NCI-H187 treated with DMSO at 0.1 percent for 48 hours (cell line): ENCODE measurements at places on chromosomes 2 and 18.

- no peak for DNase-seq
Observed at GRCh38 chr2:200455958-200456421, 53.9 kb downstream of the KCTD18 start.

DNA sequence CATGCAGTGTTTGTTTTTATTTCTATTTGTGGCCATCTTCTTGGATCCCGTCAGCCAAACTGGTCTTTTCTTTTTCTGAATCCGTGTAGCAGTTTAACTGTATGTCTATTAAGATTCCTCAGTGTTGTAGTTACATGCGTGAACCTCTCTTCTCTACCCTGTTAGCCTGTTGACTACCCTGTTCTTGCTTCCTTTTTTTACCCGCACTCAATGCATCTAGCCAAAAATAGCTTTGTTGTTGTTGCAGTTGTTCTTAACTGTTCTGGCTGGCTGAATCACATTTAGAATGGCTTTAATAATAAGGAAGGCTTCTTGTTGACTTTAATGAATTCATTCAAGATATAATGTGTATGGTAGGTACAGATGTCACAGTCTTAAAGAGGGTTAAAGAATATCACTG lies 137.1 kb downstream of the LCLAT1 start:
- DNase-seq = no peak

DNA sequence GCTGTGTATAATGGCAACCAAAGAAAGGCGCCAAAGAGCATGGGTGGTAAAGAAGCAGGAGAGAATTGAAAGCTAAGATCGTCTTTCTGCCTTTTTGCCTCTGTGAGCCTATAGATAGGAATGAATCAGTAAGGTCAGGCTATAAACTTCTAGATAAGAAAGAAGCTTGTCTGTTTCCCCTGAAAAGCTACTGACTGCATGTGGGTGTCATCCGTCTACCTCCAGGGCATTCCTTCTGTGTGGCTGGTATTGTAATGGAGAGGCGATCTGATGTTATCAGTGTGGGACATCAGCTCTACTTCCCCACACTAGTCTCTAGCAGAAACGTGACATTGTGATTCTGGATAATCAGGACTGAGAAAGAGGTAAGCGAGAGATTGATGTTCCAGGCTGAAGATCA lies 63.4 kb upstream of the PLA2R1 start:
- no peak for DNase-seq

- no peak for DNase-seq
Observed at GRCh38 chr2:11977766-11978524, 231.5 kb downstream of the LPIN1 start.

DNA sequence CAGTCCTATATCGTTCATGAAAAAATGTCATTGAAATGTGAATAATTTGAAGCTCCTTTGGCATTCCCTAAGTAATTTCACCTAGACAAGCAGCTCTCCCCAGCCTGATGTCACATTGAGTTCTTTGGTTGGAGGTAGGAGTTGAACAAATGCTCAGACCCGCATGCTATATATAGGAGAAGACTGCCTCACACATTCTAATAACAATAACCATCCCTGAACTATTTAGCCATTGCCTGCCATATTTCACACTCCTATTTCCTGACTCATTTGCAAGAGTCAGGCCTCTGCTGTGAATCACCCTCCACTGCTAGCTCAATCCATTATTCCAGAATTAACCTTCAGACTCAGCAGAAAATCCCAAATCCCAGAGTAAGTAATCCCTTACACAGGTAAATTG lies 256.6 kb upstream of the ACVR2A start:
- DNase-seq = no peak

- no peak for DNase-seq
Observed at GRCh38 chr2:181130686-181131085, 150.3 kb downstream of the UBE2E3 start.

DNA sequence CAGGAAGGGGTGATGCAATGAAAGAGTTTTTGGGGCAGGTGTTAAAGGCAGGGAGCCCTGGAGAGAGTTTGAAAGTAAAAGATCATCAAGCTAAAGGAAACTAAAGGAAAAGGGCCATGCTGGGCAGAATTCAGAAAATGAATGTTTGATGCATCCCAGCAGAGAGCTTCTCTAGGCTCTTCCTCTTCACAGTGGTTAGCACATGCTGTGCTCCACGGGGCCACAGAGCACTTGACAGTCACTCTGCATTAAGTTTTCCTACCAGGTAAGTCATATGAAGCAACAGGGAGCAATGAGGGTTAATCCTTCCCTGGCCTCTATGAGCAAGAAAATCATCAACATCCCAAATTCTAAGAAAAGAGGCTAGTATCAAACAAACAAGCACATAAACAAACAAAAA lies 895.2 kb downstream of the TRIB2 start:
- no peak for DNase-seq

- no peak for DNase-seq
Observed at GRCh38 chr2:157746234-157746950, 117.7 kb upstream of the ACVR1C start.

DNA sequence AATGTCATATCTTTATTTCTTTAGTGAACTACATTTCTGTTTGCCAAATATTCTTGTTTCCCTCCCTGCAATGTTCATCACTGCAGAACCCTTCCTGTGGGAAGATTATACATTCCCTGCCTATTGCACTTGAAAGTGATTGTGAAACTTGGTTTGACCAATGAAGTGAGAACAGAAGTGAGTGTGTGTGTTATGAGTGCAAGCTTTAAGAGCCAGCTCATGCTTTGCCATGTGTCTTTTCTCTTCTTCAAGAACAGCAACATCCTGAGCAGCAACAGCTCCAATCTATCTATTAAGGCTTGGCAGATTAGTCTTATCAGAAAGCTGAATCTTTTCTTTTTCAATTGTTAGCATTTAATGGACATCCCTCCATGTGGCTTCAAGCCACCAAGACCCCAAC lies 42.0 kb upstream of the UBE2E3 start:
- DNase-seq = no peak

- DNase-seq = no peak
Observed at GRCh38 chr2:172962824-172963223, 112.8 kb upstream of the MAP3K20 start.

DNA sequence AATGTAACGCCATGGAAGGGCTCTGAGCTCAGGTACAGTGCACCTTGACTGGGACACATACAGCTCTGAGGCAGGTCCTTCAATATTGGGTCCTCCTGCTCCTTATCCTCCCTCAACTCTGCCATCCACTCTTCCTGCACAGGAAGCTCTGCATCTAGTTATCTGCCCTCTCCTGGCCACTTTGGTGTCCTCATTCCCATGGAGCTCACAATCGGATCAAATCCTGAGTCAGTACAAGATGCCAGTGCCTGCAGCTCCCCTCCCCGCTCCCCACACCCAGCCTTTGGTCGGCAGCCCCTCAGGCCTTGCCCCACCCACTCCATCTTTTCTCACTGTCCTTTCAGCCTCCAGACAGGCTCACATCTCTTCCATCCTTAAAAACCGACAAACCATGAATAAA lies 58.0 kb downstream of the LRRFIP1 start:
- no peak for DNase-seq

DNA sequence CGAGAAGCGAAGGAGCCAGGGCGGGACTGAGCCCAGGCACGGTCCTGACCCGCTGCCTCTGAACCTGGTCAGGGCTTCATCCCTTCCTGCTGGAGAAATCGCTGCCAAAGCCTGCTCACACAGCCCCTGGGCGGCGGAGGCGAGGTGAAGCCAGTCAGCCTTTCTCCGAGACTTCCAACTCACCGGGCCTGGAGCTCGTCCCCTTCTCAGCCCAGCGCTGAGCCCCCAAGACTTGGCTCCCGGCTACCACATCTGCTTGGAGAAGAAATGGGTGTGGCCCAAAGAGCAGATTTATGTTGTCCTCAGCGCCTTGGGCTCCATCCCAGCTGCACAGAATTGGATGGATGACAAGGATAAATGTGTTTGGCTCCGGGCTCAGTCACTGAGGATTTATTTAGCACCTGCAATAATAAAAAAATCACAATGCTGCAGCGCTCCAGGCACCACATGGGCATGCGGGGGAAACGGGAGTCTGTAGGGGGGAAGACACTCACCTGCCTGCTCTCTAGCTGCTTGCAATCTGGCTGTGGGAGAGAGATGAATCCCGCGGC lies 64.9 kb downstream of the ACTR2 start:
- no peak for DNase-seq

DNA sequence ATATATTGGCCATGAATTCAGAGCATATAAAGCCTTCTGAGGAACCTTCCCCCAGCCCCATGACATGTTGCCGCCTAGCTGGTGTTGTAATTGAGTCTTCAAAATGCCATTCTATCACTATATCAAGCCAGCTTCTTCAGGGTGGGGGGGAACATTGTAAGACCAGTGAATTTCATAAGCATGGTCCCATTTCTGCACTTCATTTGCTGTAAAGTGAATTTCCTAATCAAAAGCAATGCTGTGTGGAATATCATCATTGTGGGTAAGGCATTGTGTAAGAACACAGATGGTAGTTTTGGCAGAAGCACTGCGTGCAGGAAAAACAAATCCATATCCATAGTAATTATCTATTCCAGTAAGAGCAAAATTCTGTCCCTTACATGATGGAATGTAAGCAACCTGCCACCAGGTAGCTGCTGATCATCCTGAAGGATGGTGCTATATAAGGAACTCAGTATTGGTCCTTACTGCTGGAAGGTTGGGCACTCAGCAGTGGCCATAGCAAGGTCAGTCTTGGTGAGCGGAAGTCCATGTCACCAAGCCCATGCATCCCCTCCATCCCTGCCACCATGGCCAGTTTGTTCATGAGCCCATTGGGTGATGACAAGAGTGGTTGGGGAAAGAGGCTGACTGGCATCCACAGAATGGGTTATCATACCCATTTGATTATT lies 159.4 kb downstream of the COPS8 start:
- no peak for DNase-seq

- DNase-seq = no peak
Observed at GRCh38 chr2:196080526-196080925, 11.9 kb upstream of the DNAH7 start.

DNA sequence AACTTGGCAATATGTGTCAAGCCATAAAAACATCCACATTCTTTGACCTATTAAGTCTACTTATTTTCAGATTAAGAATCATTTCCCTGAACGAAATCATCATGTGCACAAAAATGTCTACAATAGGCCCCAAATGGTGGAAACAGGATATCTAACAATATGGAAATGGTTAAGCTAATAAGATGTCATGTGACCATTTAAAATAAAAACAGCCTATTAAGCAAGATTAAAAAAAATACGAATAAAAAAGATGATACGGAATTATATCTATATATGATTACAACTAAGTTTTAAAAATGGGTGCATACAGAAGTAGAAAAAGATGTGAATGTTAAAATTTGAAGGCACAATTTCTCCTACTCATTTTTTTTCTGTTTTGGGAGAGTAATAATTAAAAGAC lies 118.6 kb upstream of the ACVR1C start:
- DNase-seq = no peak

GRCh38 chr2:118936936-118937335 lies 5.1 kb upstream of the MARCO start:
- no peak for DNase-seq

DNA sequence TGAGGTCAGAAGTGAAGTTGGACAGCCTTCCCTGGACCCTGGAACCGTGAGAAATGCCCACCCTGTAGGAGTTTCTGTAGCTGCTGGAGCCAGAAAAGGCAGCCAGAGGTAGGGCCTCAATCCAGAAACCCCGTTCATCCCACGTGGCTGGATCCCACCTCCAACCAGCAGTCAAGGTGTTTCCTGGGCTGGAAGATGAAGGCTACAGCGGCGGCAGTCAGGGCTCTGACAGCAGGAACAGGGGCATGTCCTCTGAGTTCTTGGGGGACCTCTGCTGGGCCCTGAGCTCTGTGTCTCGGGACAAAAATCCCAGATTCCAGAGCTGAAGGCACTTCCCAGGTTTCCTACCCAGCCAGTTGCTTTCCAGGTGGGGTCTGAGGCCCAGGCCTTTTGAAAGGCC lies 218.2 kb downstream of the KLHL29 start:
- no peak for DNase-seq

DNA sequence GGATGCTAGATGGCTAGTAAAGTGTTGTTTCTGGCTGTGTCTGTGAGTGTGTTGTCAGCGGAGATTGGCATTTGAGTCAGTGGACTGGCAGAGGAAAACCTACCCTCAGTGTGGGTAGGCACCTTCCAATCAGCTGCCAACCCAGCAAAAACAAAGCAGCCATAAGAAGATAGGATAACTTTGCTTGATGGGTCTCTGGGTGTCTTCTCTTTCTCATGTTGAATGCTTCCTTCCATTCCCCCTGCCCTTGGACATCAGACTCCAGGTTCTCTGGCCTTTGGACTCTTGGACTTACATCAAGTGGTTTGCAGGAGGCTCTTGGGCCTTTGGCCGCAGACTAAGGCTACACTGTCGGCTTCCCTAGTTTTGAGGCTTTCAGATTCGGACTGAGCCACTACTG lies 429.0 kb upstream of the ZNF804A start:
- no peak for DNase-seq

- no peak for DNase-seq
Observed at GRCh38 chr2:74099271-74099670, 48.4 kb downstream of the BOLA3 start.

DNA sequence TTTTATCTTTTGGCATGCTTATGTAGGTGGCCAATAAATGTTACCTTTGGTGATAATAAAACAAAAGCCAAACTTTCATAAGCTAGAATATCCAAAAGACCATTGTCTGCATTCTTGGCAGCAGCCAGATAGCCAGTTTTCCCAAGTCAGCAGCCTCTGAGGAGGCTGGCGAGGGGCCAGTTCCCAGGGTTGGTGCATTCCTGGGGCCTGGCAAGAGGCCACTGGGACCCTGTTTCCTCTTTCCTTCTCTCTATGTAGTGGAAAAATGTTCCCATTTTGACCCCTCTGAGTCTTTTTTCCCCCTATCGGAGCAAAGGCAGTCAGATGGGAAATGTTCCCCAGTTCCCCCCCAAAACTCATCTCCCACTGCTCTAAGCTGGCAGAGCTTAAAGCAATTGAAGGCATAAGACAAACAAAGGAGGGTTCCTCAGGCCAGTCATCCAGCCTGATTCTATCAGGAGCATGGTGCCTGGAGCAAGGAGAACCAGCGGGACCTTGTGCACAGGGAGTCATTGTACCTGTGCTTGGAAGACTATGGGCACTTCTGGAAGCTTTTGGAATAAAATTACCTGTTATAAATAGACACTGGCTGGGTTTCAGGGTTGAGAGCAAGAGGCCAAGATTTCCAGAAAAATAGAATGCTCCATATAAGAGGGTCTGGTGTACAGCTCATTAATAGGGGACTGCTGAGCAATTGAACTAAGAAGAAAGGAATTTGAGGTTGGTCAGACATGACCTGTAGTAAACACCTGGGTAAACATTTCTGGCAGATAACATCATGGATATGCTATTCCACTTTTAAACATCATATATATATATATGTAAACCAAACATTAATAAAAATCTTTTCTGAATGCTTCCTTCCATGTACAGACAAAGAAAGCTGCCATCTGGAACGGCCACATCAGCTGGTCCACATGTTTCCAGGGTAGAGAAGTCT lies 63.4 kb downstream of the NCKAP5 start:
- no peak for DNase-seq

- DNase-seq = no peak
Observed at GRCh38 chr2:28654663-28655320, 96.8 kb upstream of the PPP1CB start.
